ENCODE measurements at places on chromosomes 16 and 17.

DNA sequence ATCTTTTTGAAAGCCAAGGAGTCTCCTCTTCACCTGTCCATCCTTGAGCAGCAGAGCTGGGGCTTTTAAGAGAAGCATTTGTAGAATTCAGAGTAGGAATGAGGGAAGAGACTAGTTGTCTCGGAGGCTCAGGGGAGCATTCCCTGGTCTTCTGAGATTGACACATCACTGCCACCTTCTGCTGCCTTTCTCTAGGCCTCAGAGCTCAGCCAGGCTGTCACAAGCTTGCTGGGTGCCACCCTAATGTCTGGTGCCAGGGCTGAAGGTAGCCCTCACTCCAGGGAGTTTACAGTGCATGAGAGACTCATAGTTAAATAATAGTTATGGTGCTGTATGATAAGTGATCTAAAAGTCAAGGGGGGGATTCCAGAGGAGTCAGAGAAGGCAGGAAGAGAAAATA is 39.7 kb downstream of the B9D1 start:
- no peak for DNase-seq

GRCh38 chr17:68013385-68013784 is 17.1 kb upstream of the C17orf58 start:
- no peak for DNase-seq

DNA sequence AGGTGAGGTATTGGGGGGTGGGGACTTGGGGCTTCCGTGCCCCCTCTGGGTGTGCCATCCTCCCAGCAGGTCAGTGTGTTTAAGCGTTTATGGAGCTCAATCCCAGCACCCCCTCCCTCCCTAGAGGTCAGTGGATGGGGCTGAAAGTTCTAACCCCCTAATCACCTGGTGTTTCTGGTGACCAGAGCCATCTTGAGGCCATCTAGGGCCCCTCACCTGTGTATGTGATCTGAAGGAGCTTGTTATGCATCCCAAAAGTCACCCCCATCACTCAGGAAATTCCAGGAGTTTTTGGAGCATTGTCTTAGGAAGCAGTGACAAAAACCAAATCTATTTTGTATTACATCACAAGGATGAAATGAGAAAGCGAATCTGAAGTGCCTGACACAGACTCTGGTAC is 67.8 kb upstream of the NOL11 start:
- no peak for DNase-seq

- DNase-seq: no peak
These were observed 3.6 kb downstream of the CHD9 start for GRCh38 chr16:53058441-53058840.

DNA sequence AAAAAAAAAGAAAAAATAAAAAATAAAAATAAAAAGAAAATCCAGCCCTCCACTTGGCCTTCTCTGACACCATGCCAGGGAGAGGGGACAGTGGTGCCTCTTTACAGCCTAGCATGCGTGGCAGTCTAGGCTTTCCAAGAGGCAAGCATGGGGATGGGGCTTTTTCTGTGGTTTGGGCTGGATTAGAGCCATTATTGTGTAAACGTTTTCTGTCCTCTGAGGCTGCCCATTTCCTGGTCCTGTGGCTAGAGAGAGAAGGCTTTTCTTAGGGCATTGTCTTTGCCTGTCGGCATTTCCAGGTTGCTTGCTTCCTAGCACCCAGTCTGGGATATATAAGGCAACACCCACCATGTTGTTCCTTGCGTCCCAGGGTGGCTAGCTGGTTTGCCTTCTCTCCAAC is 2.7 kb upstream of the DHRS7B start:
- DNase-seq: no peak

DNA sequence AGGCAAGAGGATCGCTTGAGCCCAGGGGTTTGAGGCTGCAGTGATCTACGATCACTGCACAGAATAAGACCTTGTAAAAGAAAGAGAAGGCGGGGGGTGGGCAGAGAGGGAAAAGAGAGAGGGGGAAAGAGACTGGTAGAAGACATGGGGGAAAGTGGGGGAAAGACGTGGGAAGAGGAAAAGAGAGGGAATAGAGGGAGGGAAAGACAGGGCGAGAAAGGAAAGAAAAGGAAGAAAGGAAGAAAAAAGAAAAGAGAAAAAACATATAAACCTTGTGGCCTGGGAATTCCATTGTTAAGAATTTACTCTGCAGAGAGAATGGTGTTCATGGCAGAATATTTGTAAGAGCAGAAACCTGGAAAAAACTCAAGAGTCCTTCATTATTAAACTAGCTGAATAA is 120.4 kb downstream of the RMI2 start:
- no peak for DNase-seq

All from hippocampal formation (tissue), 2 donors.